ENCODE measurements at places on chromosomes 16 and 17.

DNA sequence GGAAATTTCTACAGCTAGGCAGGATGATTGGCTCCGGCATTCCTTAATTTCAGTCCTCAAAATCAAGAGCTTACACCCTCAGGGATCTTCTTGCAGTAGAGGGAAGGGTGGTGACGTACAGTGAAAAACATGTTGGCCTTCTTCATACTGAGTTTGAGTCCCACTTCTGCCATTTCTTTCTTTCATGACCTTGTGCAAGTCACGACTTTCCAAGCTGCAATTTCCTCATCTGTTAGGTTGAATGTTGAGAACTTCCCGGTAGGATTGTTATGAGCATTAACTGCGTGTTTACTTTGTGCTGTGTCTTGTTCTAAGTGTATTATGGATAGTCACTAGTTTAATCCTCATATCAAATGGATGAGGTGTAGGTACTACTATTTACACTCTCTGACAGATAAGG, 7.9 kb downstream of the SENP3 start:
- DNase-seq = no peak

DNA sequence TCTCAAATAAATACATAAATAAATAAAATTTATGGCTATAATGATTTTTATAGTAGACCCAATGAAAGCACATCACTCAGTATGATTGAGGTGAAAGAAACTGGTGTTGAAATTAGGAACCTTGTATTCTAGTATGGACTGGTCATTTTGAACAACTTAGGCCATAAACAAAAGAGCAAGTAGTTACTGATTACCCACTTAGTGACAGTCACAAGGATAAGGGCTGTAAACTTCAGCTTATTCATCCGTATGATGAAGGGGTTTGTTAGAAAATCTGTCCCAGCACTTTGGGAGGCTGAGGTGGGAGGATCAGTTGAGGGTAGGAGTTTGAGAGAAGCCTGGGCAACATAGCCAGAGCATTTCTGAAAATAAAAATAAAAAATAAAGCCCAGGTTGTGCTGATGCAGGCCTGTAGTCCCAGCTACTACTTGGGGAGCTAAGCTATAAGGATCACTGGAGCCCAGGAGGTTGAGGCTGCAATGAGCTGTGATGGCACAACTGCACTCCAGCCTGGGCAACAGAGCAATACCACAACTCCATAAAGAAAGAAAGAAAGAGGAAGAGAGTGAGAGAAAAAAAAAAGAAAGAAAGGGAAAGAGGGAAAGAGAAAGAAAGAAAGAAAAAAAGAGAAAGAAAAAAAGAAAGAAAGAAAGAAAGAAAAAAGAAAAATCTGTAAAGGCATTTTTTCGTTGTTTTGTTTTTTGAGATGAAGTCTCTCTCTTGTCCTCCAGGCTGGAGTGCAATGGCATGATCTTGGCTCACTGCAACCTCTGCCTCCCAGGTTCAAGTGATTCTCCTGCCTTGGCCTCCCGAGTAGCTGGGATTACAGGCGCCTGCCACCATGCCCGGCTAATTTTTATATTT, 4.2 kb upstream of the SPAG9 start:
- no peak for DNase-seq

DNA sequence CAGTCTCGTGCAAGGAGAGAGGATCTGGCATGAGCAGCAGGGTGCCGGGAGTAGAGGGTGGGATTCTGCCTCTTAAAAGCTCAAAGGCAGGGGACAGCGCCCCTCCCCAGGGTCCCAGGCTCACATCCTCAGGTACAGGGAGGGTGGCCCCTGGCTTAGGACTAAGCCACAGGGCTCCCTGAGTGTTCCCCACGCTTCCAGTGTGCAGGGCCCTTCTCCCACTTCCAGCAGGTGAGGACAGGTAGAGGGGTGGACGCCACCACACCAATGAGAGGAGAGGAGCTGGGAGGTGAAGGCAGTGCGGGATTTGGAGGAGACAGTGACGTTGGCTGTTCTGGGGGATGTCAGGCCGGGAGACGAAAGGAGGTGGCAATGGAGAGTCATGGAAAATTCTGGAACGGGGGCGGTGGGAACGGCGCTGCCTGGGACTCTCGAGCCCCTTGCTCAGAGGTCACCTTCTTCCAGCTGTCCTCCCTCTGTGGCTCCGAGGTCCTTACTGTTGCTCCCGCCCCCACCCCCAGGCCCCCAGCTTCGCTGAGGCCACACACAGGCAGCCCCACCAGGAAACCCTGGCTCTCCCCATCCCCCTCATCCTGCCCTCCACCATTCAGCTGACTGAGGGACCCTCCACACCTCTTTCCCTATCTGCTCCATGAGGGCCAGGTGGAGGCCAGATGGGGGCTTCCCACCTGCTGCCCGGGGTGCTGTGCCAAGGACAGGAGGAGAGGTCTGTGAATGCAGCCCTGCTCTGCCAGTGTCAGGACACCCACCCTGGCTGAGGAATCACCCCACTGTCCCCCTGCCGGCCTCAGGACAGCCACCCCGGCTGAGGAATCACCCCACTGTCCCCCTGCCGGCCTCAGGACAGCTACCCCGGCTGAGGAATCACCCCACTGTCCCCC, 57.7 kb upstream of the ACSF3 start:
- no peak for DNase-seq

DNA sequence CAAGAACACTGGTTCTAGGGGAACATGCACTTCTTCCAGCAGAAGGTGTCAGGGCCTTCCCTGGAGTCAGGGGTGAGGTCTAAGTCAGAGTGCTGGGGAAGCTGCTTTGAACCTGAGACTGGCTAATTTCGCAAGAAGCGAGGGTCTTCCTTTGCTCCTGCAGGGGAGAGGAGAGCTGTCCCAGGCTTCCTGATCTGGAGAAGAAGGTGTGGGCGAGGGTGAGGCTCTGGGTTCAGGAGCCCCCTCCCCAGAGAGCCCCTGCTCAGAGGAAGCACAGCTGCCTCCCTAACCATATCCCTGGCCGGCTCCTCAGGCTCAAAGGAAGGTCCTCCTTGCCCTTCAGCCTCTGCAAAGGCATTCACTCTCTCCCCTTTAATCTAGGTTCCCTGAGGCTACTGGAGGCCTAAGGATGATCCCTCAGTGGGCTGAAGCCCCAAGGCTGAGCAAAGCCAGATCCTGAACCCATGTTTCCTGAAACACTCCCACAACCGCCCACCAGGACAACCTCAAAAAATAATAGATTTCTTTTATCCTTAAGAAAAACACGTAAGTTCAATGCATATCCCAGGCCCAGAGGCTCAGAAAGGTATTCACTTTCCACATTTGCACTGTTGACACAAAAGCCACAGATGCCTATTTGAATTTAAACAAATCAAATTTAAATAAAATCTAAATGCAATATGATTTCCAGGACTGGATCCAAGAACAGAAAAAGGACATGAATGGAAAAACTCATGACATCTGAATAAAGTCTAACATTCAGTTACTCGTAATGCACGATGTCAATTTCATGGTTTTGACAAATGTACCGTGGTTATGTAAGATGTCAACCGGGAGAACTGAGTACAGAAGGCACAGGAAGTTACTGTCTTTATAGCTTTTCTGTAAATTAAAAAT, 71.5 kb upstream of the RCVRN start:
- DNase-seq = no peak

DNA sequence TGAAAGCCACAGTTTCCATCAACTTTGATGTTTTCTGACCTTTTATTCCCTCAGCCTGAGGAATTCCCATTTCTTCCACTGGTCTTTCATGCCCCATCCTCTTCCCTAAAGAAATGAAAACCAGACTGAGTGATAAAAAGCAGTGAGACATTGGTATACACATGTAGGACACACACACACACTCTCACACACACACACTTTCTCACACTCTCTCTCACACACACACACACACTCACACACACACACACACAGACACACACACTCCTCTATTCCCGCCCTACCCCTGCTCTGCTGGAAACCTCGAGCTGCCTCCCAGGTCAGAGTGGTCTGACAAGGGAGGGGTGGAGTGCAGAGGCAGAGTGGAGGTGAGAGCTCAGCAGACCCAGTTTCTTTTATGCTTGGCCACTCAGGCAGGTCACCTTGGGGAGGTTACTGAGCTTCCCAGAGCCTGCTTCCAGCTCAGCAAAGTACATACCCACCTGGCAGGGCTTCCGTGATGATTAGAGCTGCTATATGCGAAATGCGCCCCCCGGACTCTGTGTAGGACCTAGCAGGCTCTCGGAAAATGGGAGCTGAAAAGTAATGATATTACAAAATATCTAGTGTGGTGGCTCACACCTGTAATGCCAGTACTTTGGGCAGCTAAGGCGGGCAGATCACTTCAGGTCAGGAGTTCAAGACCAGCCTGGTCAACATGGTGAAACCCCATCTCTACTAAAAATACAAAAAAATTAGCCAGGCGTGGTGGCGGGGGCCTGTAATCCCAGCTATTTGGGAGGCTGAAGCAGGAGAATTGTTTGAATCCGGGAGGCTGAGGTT, 30.7 kb downstream of the CCR7 start:
- DNase-seq = peak; percentile 75

GRCh38 chr16:286491-287297, 3.7 kb downstream of the PDIA2 start:
- no peak for DNase-seq

- no peak for DNase-seq
Observed at GRCh38 chr17:40753804-40754203, 1.3 kb downstream of the KRT25 start.

- DNase-seq = no peak
Observed at GRCh38 chr16:66746048-66746447, 5.4 kb downstream of the DYNC1LI2 start.

GRCh38 chr16:81495321-81496234, 51.0 kb downstream of the CMIP start:
- no peak for DNase-seq

- DNase-seq = peak; percentile 45
Observed at GRCh38 chr17:29292071-29292991, 1.6 kb downstream of the NUFIP2 start.

GRCh38 chr17:10178506-10178991, 19.9 kb downstream of the GAS7 start:
- no peak for DNase-seq

GRCh38 chr17:72754513-72754912, 338.0 kb downstream of the SLC39A11 start:
- no peak for DNase-seq

DNA sequence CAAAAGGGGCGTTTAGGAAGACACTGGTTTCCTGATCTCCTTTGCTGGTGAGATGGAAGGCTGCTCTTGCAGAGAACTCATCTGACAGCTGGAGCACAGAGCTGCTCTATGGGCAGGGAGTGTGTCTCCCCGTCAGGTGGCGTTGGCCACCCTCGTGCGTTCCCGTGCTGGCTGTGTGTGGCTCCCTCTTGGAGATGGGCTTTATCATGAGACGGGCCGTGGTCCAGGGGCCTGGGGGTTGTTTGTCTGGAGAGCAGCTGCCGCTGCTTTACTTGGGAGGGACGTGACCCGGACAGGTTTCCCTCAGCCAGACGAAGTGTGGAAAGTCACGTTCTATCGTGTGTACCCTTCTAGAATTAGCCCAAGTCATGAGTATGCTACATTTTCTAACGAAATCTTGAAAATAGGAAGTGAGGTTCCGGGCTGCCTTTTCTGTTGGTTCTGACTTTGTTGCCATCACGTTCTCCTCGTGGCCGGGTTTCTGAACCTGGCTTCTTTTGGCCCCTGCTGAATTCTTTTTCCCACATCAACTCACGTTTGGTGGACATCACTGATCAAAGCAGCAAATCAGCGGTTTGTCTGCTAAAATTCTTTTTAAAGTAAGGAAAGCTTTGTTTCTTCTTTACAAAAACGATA, 105.6 kb upstream of the CHMP6 start:
- no peak for DNase-seq

GRCh38 chr17:57489321-57489720, 233.0 kb downstream of the MSI2 start:
- DNase-seq = no peak

DNA sequence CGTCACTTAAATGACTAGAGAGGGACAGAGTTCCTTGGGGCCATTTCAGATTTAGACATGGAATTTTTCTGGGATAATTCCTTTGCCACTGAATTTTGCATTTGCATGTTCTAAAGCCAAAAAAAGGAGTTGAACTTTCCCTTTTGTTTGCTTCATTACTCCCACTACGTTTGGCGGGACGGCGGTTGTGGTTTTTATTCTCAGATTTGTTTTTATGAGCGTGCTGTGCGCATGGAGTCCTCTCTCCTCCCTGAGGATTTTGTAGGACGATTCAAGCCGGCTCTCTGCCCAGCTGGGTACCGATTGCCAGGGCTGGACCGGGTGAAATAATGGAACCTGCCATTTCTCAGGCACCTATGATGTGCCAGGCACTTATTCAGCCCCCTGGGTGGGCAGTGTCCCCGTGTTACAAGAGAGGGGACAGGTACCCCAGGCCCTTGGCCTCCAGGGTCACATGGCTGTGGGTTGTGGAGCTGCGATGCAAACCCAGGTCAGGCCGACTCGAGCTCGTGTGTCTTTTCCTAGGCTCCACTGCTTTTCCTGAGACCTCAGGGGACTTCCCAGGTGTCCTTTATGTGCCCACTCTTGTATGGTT, 18.8 kb downstream of the CMIP start:
- no peak for DNase-seq

DNA sequence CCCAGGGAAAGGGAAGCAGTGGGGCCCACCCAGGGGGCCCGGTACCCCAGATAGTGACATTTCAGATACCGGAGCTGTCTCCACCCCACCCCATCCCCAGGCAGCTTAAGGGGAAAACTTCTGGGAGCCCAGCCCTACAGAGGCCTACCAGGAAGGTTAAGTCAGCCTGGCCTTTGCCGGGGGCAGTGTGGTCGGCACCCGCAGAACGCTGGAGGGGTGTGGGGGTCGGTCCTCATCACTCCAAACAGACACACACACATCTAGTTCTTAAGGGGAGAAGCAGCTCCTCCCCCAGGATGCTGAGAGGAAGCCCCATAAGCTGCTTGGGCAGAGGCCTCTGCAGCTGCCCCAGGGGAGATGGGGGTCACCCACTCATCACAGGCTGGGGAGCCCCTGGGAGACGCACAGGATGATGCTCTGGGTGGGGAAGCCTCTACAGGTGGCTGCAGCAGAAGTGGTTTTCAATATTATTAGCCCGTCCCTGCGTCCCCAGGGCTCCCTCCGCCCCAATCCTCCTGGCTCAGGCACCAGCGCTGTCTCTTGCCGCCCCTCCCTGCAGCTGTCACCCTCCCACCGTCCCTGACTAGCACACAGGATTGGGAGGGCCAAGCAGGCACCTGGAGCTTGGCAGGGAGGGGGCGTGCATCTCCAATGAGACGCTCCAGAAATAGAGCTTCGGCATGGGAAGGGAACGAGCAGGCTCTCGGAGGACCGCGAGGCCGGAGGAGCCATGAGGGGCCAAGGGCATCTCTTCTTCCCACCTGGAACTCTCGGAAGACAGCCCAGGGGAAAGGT, 1.4 kb upstream of the ABR start:
- no peak for DNase-seq

- no peak for DNase-seq
Observed at GRCh38 chr17:14014657-14015056, 54.6 kb upstream of the COX10 start.

DNA sequence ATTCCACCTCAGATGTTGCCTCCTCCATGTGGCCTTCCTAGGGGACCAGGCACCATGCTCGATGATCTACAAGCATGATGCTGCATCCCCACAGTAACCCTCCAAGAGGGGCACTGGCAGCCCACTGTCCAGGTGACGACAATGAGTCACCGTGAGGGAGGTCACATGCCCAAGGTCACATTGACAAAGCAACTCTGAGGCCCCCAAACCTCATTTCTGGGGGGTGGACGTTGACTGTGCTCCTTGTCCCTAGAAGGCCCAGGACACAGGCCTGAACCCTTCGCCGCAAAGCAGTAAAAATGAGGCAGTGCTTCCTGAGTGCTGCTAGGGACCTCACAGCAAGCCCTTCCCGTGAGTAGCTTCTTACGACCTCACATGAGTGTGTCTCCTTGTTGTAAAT, 136.5 kb downstream of the C16orf78 start:
- DNase-seq = no peak
